ENCODE measurements at places on chromosomes 7 and 10.

- no peak for DNase-seq
Measured at GRCh38 chr10:23354630-23355279, 10.2 kb upstream of the C10orf67 start.

- DNase-seq: no peak
Measured at GRCh38 chr7:33076737-33077136, 14.2 kb upstream of the NT5C3A start.

- DNase-seq: no peak
Measured at GRCh38 chr7:135939261-135939812, 37.8 kb downstream of the MTPN start.

DNA sequence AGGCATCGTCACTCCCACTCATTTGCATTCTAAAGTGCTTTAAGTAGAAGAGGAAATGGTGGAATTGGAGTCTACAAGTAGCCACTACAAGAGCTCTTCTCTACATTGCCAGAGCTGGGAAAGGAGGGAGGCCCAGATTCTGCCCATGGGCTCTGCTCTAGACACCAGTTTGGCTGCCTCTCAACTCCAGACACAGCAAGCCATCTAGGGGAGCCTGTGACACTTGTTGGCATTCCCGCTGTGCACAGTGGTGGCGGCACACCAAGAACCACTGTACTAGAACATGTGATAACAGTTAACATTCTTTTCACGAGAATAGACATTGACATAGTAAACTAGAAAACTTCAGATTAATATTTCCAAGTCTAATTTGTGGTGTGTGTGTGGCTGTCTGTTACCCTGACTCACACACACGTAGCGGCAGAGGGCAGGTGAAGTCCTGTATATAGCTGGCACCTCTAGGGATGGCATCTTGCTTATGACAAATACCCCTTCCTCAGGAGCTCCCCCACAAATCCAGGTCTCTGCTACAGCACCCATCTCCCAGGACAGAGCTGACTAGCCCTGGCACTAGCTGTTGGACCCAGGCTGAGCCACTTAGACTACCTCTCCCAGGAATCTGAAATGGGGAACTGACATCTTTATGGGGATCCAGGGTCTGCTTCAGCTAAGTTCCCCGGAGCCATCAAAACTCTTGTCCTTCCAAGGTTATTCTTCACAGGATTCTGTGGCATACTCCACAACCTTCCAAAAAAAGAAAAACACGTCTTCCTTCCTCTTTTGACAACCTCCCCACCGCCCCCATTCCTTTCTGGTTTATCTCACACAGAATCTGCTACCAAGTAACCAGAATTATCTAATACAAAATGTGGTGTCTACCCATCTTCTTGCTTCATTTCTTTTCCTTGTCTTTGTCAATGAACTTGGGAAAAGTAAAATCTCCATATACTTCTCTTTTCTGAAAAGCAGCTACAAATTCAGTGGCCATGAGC is 54.7 kb upstream of the MRLN start:
- no peak for DNase-seq

GRCh38 chr7:143492043-143492471 is 14.4 kb downstream of the TAS2R41 start:
- no peak for DNase-seq

DNA sequence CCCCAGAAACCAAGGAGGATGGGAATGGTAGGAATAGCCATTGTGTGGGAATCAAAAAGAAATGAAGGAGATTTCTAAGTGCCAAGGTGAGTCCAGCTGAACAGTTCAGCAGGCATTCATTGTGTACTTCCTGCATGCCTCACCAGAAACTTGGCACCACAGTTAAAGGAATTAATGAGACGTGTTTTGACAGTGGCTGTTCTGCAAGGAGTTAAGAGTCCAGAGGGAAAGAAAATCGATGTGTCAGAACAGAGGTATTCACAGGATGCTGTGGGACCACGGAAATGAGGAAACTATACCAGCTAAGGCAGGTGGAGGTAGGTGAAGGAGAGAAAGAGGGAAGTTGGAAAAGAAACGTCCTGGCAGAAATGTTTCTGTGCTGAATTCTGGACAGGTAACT is 78.1 kb downstream of the PRKCQ start:
- DNase-seq: no peak

GRCh38 chr10:59865101-59865500 is 41.3 kb downstream of the CCDC6 start:
- no peak for DNase-seq

DNA sequence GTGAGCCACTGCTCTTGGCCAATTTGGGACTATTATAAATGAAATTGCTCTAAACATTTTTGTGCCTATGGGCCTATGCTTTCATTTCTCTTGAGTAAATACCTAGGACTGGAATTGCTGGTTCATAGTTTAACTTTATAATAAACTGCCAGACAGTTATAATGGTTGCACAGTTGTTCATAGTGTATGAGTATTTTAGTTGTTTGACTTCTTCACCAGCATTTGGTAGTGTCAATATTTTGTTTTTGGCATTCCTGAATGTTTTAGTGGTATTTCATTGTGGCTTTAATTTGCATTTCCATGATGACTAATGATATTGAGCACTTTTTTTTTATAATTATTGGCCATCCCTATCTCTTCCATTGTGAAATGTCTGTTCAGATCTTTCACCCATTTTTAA is 29.5 kb downstream of the PLEKHA8 start:
- no peak for DNase-seq

DNA sequence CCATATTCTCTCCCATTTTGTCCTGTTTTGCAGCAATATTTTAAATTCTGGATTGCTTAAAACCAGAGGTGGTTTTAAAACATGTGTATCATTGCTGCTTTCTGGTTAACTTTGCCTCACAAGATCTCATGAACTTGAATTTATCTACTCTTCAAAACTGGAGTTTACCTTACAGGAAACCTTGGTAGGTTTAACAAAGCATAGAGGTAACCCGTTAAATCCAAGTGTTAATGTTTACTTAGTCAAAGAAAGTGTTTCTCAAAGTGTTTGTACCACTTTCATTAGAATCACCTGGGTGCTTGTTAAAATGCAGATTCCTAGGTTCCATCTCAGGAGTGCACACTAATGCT is 44.0 kb upstream of the VDAC2 start:
- no peak for DNase-seq

DNA sequence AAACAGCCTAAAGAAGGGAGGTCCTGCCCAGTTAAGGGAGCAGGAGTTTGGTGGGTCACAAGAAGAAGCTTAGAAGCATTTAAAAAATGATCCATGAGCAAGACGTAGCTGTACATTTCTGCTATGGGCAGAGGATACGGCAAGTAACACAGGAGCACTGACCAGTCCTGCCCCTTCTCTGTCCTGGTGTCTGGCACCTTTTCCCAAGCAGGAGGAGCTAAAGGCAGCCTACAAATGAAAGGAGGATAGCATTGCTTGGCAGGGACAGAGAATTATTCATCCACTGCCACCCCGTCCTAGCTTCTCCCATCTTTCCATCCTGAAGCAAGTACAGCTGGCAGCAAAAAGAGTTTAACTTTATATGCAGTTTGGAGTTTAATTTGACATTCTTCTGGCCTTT is 1077.6 kb downstream of the TYW1 start:
- no peak for DNase-seq

- DNase-seq: no peak
Measured at GRCh38 chr10:24331457-24331856, 122.5 kb downstream of the KIAA1217 start.

GRCh38 chr10:112589081-112589480 is 142.1 kb downstream of the VTI1A start:
- no peak for DNase-seq

DNA sequence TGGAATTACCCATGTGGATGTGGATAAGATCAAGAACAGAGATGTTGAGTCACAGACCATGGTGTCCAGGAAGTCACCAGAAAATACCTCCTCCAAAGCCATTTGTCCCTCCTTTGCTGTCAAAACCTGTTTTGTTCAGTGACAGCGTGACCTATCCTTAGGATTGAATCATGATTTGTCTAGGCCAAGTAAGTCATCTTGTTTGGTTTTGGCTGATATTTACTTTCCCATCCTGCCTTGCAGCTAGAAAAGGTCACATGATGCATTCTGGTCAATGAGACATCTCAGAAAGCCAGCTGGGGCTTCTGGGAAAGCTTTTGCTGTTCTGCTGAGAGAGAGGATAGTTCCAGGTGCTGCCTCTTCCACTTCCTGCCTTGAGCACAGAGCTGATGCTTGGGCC is 225.3 kb upstream of the ZMIZ1 start:
- DNase-seq: no peak

GRCh38 chr7:47521011-47521795 is 60.7 kb downstream of the TNS3 start:
- no peak for DNase-seq

GRCh38 chr7:152860310-152860709 is 100.8 kb downstream of the ACTR3B start:
- no peak for DNase-seq

Measured in stimulated activated naive CD8-positive, alpha-beta T cell treated with anti-CD3 and anti-CD28 coated beads, Interleukin-15, Interleukin-2, amounts not matched to agents 100 U/mL and 50 U/mL, for 24 hours (primary cell).